A549 treated with ZK216348 at 1 μM for 4 hours (cell line): ENCODE measurements at places on chromosomes 7 and 10. TPM values are rescaled to one million over a fixed set of nuclear protein-coding genes. Genes with fewer than 3 reads are reported as not detected.

ABI1 gene
- total RNA-seq: 51.0 to 56.1 TPM (median 53.3 TPM) in 5 replicates

PLAU gene
- 101 to 107 TPM (median 105 TPM) in 5 replicates for total RNA-seq

ZNF655 gene
- 47.7 to 58.6 TPM (median 53.0 TPM) in 5 replicates for total RNA-seq

ASZ1 gene
- total RNA-seq: not detected in 5 replicates

CLRN3 gene
- total RNA-seq: not detected in 5 replicates

CDC14C gene
- total RNA-seq: not detected in 5 replicates

NUTM2D gene
- 0.73 to 1.7 TPM (median 1.3 TPM) in 5 replicates for total RNA-seq
